SIG-M5 (cell line): ENCODE measurements at places on chromosomes 3 and 15.

GRCh38 chr3:197728487-197728886, 8.2 kb downstream of the RUBCN start:
- DNase-seq = no peak

DNA sequence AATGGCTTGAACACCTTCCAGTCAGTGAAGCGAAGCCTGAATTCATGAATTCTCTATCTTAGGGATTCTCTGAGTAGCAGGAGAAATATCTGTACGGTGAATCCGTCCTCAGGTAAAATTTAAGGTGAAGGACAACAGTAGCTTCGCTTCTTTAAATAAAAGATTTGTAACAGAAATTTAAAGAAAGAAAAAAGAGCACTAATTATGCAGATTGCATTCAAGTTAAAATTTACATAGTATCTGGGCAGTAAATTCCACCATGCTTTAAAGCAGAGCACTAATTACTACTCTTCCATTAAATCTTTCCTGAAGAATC, 282.6 kb downstream of the FGF12 start:
- DNase-seq = no peak

DNA sequence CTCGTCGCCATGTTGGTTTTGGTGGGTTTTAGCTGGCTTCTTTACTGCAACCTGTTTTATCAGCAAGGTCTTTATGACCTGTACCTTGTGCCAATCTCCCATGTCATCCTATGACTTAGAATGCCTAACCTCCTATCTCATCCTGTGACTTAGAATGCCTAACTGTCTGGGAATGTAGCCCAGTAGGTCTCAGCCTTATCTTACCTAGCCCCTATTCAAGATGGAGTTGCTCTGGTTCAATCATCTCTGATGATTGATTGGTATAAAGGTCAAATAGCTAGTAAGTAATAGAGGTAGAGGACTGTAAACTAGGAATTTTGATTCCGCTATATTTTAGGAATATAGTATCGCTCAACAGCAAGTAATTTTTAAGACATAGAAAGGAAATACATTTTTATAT, 1.3 kb upstream of the ACKR2 start:
- DNase-seq = no peak

DNA sequence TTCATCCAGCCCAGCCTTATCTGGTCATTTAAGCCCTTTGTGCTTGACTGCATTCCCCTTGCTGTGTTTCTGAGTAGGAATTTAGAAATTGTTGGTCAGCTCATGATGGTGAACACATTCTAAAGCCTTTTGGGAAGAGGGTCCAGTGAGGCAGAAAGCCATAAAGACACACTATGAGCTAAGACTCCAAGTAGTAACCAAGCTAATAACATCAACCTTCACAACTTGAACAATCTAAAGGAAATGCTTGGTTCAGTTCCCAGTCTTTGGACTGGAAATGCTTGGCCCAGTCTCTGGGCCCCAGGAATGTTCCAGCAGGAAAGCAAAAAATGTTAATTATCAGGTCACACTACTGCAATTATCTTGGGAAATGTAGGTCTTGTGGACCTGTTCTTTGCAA, 7.7 kb downstream of the PLSCR1 start:
- DNase-seq = no peak

GRCh38 chr3:31523543-31523942, 9.2 kb upstream of the STT3B start:
- DNase-seq = no peak

DNA sequence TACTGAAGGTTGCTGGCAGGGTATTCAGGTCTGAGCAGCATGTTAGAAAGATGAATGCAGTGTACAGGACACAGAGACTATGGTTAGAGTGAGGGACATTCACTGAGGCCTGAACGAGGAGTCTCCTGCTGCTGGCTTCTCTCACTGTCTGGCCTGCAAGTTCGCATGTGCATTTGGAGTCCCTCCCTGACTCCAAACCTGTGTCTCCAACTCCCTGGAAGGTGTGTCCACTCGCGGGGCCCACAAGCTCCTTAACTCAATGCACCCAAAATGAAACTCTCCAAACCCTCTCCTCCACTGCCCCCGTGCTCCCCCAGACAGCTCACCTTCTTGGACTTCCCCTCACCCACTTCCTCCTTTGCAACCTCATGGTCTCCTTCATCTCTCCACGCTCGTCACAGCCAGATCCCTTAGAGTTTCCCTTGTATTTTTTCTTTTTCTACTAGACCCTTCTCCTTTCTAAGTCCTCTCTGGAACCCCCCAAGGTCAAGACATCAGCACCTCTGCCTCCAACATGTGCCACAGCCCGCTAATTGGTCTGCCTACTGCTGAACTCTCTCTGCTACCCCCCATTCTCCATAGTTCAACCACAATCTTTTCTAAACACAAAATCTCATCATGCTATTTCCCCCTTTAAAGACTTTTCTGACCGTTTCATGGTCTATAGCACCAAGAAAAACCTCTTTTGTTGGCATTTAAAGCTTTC, 58.3 kb downstream of the HES1 start:
- DNase-seq = no peak

- DNase-seq = no peak
Measured at GRCh38 chr3:182702216-182702615, 91.1 kb upstream of the ATP11B start.

DNA sequence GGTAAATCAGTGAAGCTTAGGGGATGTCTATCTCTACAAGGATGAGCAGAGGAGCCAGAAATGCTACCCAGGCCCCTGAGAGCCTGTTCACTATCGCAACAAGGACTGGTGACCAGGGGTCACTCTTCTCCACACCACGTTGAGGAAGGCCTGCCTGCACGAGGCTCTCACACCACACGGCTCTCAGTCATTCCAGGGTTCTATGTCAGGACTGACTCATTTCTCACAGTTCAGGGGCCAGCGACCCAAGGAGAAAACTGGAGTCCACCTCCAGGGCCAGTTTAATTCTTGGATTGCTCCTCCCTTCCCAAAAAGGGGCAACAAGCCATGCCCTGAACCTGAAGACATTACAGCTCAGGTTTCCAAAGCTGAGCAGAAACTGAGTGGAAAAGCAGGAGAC, 33.9 kb downstream of the ANP32A start:
- no peak for DNase-seq

DNA sequence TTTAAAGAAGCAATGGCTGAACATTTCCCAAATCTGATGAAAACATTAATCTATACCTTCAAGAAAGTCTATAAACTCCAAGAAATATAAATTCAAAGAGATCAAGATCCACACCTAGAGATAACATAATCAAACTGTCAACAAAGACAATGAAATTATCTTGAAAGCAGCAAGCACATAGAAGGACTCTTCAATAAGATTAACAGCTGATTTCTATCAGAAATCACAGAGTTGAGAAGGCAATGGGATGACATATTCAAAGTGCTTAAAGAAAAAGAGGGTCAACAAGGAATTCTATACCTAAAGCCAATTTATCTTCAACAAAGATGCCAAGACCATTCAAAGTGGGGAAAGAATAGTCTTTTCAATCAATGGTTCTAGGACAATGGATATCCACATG, 41.1 kb upstream of the LAMP3 start:
- no peak for DNase-seq

DNA sequence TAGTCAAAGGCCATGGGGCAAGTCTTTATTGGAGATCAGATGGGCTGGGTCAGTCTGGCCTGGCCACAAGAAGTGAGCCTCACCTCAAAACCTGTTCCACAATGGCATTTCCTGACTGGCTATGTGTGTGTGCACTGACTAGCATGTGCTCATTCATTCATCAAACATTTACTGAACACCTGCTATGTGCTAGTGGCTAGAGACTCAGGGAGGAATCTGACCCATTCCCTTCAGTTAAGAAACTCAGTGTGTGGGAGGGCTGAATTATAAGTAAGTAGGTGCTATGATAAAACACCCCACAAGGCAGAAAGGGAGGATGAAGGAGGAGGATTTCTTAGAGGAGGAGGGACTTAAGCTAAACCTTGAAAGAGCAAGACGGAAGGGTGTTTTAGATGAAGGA, 5.4 kb upstream of the CGNL1 start:
- DNase-seq = no peak

DNA sequence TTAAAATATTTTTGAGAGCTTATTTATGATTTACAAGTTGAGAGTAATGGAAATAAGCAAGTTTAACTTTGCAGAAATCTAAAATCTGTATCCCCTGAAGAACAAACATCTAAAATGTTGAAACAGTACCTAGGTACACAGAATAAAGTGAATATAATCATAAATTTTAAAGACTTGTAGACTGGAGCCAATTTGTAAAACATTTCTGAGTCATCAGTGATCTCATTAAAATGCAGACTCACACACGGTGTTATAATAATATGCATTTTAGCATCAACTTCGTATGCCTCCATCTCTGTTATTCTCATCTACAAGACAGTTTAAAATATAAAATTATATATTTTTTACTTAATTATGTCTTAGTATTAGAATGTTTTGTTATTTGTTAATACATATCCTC, 399.5 kb upstream of the GOLIM4 start:
- no peak for DNase-seq

DNA sequence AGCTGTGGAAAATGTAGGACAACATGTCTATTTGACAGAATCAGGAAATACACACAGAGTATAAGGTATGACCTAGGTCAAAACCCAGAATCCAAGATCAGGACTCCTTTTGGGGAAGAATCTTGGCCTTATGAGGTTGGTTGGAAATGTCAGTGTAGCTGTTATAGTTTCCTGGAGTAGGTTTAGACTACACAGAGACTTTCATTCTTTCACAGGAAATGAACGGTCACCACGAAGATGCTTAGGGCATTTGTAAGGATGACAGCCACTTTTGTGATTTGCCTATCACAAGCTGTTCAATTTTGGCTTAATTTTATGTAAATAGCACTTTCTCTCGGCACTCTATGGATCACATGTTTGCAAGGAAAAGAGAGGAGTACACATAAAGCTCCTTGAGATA, 18.6 kb upstream of the ZBTB20 start:
- DNase-seq = no peak

- no peak for DNase-seq
Measured at GRCh38 chr3:14096742-14097141, 27.9 kb downstream of the CHCHD4 start.

GRCh38 chr3:39102504-39103323, 4.7 kb downstream of the GORASP1 start:
- DNase-seq = no peak

DNA sequence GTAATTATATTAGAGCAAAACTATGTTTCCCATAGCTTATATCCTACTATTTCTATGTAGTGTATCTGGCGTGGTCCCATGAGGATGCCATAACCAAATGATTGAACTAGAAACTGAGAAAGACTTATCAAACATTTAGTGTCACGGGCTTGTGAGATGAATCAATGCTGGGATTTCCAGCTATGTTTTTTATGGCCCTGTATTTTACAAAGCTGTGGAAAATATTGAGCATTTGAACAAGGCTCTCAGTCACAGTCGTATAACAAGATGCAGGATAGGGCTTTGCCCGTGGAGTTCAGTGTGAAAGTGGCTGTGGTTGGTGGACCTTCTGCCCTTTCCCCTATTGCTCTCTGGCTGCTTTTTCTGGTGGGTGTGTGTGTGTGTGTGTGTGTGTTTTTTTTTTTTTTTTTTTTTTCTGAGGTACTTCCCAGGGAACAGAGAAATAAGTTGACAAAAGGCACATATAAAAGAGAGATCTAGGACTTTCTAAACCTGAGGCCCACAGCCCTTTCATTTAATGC, 60.7 kb downstream of the CACNA1D start:
- no peak for DNase-seq

DNA sequence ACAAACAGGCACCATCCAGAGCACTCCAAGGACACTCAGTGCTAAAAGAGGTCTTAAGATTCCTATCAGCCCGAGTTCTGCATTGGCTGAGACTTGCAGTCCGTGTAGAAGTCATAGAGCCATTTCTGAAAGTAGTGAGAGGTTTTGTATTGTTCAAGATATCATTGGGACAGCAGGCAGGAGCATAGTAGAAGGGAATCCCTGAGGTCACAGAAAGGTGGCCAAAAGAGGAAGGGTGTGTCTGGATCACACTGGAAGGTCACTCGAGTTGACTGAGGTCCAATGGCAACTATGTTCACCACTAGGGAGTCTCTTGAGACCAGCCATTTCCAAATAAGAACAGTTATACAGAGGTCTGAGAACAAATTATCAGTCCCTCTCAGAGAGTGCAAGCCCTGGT, 468.3 kb downstream of the EPHB1 start:
- DNase-seq = no peak

GRCh38 chr3:187821616-187822317, 76.5 kb upstream of the BCL6 start:
- DNase-seq = no peak

DNA sequence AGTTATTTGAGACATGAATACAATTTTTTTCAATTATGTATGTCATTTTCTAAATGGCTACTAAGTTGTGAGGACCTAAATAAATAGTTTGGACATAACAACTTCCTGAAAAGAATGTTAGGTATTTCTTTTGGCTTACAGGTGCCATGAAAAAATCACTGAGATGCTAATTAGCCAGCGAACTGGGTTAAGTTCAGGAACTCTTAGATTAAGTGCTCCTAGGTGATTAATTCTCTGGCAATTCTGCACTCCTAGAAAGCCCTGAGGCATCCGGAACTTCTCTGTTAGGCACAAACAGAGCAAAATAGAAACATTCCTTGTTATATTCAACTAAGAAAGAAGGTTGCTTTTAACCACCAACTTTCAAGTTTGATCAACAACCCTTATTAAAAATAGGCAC, 192.3 kb downstream of the STAG1 start:
- DNase-seq = no peak

GRCh38 chr3:157220883-157221282, 60.9 kb upstream of the CCNL1 start:
- no peak for DNase-seq

DNA sequence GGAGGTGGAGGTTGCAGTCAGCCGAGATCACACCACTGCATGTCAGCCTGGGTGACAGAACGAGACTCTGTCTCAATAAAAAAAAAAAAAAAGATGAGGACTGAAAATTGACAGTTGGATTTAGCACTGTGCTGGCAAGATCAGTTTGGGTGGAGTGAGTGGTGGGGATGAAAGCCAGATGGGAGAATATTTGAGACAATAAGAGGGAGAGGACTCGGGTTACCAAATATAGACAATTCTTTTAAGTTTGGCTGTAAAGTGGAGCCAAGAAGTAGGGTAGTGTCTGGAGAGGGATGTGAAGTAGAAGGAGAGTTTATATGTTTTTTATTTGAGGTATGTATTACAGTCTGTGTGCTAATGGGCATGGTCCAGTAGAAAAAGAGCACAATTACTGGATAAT, 20.4 kb downstream of the TMOD3 start:
- DNase-seq = no peak

DNA sequence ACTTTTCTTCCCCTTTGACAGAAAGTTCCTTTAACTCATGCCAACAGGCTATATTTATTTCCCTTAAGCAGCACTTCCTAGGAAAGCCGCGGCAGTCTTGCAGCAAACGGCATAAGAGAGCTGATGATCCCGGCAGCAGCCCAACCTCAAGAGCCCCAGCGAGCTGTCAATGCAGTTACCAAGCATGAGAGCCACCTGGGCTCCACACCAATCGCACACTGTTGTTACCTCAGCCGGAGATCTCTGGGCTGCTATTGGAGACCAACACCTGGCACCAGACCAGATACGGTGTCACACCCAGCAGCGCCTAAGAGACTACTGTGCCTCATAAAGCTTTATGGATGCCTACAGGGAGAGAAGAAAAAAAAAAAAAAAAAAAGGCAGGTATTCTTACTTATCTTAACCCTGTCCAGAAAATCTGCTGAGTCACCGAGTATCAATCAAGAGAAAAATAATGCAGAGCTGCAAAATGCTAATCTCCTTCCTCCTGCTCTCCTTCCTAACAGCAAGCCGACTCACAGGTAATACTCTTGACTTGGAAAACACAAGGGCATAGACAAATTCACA, 11.7 kb downstream of the ABCC5 start:
- no peak for DNase-seq
